ENCODE measurements at places on chromosomes 11 and 22.

- DNase-seq = no peak
Observed at GRCh38 chr11:12128301-12128751, 17.9 kb downstream of the MICAL2 start.

- no peak for DNase-seq
Observed at GRCh38 chr11:5967708-5968107, 586 bp downstream of the OR56A5 start.

GRCh38 chr11:86987679-86988078, 32.5 kb upstream of the FZD4 start:
- no peak for DNase-seq

GRCh38 chr11:13343067-13343466, 65.5 kb downstream of the BMAL1 start:
- DNase-seq = no peak

- DNase-seq = no peak
Observed at GRCh38 chr11:34243600-34244464, 114.0 kb downstream of the ABTB2 start.

DNA sequence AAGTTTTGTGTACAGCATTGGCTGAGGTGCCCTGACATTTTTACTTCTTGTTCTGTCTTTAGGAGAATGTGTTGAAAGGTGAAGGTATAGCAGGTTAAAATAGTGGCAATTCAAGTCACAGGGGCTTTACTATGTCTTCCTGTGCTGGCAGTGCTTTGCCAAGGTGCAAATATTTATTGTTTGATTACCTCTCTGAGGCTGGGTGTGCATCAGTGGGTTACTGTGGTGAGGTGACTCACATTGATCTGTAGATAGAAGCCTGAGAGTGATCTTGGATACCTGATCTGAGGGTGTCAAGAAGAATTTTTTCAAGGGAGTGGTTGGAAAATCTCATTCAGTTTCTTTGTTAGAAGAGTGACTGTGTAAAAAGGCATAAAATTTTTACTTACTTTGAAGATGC, 90.0 kb downstream of the ARHGAP42 start:
- no peak for DNase-seq

- no peak for DNase-seq
Observed at GRCh38 chr11:12019337-12019736, 10.9 kb upstream of the DKK3 start.

DNA sequence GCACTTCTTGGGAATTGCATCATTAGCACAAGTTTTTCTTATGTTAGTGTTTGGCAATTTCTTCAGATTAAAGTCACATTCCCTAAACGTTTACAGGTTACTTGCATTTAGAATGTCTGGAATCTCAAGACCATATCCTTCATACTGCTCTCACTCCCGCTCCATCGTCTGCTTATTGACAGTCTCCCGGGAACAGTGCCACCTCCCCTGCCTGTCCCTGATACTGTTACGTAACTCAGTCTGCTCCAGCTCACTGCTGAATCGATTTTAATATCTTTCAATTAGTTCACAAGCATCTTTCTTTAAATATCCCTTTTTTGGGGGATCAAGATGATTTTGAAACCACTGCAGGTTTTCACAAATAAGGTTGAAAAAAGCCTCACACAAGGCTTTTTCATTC, 48.2 kb downstream of the GLYATL2 start:
- no peak for DNase-seq

DNA sequence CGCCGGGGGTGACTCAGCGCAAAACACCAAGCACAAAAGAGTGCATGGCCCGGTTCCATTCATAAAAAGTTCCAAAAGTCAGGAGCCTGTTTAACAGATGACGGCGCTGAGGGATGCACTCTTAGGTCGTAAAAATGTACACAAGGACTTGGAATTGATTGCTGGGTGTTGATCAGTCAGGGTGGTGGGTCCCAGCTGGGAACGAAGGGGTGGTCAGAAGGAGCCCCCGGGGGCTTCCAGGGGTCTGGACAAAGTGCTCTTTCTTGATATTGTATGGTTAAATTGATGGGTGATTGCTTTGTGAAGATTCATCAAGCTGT, 20.7 kb downstream of the IFITM10 start:
- DNase-seq = no peak

DNA sequence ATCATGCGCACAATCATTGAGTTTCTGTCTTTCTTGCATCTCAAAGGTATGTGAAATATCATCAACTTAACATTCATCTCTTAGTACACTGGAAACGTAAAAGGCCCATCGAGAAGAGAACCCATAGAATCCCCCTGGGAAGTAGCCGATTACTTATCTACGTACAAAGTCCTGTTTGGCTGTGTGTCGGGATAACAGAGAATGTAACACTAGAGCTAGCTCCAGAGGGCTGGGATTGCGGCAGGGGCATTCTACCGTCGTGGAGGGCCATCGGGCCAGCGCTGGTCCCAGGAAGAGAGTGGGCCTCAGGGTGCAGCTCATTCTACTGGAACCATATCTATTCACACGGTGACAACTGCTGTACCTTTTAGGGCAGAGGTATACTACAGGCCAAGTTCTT, 4.5 kb downstream of the GAL start:
- DNase-seq = no peak

- no peak for DNase-seq
Observed at GRCh38 chr11:113593698-113594308, 112.3 kb downstream of the TMPRSS5 start.

DNA sequence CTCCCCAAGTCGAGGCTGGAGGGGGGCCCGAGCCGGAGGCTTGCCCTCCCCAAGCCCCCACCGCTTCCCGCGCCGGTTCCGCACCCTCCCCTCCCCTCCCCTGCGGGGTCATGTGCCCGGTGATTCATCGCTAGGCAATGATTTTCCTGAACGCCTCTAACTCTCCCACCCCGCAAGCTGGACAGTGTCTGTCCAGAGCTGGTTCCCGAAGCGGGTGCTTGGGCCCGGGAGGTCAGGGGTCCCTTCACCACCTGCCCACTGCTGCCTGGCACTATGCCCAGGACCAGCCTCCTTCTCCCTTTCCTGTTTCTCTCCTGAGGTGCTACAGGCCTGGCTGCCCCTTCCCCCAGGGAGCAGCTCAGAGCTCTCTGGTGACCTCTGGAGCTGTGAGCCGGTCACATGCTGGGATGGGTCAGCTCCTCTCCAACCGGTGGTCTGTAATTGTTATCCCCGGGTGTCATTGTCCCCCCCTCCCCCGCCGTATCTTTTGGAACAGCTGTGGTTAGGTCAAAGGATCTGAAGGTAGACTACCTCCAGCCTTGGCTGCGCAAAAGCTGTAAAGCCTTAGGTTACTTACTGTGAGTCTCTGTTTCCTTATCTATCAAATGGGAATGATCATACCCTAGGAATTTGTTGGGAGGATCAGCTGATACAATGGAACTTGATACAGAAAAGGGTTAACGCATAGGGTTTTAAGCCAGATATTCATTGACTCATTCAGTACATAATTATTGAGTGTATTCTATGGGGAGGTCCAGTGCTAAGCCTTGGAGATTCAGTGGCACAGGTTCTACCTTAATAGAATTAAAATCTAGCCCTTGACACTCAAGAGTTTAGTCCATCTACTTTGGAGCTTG, 753 bp downstream of the STX3 start:
- DNase-seq = no peak

DNA sequence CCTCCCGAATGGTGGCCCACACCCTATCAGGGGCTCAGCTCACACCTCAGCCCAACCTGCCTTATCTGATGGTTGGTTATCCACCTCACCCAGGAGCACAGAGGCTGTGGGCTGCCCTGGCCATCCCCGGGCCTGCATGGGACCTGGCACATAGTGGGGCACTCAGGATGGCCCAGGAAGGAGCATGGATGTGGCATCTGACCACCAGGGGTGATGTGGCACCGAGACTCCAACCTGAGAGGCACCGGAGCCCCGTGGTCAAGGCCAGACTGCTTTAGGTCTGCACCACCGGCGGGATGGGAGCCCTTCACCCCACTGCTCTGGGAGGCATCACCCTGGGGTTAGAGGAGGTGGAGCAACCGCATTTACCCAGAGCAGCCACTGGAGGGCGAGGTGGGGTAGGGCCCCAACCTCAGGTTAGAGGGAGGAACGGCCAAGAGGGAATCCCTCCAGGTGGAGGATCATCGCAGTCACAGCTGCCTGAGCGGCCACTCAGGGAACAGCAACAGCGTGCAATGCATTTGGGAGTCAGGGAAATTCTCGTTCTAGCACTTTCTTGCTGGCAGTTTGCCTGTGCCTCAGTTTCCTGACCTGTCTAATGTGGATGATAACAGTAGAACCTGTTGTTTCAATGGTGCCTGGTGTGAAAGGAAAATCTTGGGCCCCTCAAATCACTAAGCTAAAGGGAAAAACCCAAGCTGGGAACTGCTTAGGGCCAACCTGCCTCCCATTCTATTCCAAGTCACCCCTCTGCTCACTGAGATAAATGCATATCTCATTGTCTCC, 52.9 kb upstream of the CARS1 start:
- DNase-seq = peak; percentile 45

DNA sequence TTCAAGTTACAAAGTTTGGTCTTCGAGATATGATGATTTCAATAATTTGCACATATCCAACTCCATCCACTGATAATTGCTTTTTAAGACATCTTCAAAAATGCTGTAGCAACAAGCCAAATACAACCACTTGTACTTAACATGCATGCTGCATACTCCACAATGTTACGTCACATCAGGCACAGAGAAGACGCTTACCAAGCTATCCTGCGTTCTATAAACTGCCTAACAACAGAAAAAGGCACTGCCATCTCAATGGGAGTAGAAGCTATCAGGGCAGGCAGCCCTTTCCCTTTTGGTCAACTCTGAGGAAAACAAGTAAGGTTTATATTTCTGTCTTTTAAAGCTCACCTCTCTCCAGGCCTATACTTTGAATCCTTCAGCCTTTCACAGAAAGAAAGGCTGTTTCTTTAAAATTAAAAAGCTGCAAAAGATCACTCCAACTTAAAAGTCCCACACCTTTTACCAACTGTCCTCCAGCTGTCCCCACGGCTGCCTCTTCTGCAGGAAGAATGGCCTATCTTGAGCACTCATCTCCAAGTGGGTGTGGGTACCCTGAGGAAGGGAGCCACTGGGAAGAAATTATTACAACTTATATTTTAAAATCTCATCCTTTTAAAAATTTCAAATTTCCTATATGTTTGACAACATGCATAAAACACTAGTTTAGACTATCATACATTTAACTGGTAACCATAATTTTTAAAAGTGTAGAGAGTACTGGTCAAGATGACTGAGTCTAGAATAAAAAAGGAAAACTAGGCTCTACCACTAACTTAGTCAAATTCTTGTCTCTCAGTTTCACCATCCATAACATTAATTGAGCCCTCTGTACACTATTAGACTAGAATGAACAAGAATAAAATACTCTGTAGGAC, 14.5 kb downstream of the PHF21A start:
- no peak for DNase-seq

- no peak for DNase-seq
Observed at GRCh38 chr11:18394928-18395734, 768 bp downstream of the LDHA start.

DNA sequence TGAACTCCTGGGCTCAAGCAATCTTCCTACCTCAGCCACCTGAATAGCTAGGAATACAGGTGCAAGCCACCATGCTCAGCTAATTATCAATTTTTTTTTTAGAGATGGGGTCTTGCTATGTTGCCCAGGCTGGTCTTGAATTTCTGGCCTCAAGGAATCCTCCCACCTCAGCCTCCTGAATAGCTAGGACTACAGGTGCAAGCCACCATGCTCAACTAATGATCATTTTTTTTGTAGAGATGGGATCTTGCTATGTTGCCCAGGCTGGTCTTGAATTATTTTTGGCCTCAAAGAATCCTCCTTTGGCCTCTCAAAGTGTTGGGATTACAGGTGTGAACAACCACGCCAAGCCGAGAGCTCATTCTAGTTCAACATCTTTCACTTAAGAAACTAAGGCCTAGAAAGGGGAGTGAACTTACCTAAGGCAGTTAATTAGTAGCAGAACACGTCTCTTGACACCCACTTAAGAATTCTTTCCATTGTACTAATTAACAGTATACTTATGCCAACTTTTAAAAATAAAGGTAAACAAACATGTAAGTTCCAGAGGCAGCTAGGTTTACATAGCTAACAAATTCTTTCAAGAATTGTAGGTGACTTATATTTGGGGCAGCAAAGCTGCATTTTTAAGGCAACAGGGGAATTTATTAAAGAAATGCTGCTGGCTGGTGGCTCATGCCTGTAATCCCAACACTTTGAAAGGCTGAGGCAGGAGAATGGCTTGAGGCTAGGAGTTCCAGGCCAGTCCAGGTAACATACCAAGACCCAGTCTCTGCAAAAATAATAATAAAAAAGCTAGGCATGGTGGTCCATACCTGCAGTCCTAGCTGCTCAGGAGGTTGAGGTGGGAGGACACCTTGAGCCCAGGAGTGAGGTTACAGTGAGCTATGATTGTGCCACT, 9.6 kb downstream of the ZBED5 start:
- no peak for DNase-seq

- no peak for DNase-seq
Observed at GRCh38 chr22:44328762-44329161, 16.0 kb upstream of the SHISAL1 start.

GRCh38 chr11:125105926-125106325, 5.5 kb downstream of the TMEM218 start:
- DNase-seq = no peak

DNA sequence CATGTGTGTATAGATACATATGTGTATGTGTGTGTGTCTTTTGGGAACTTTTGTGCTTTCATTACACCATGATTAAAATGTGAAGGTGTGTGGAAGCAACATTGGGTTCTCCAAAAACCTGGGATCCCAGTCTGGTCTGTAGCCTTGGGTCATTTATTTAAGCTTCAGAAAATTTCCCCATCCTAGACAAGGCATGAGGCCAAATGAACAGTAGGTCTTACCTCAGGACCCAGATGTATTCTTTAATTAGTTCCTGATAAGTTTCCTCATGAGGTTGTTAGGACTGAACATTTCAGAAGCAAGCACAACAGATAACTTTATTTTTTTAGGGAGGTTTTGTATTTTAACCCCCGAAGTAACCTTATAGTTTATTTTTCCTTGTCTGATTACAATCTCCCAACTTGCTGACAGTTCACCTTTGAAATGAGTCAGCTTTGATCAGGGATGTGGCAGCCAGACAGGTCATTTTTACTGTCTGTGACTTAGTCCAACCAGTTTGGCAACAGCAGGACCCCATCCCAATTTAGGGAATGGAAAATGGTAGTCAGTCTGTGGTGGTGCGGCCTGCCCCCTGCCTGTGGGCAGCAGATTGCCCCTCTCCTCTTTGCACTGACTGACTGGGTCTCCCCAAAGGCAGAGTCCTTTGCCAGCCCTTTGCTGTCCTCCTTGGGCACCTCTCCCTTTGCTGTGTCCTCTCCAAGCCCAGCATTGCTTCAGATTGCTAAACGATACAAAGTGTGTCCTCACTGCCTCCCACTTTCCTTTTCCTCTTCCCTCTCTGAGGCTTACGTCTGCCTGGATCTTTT, 88.3 kb downstream of the NAV2 start:
- DNase-seq = no peak

- DNase-seq = no peak
Observed at GRCh38 chr11:95849087-95849825, 59.0 kb downstream of the CEP57 start.

Data from stimulated activated CD4-positive, alpha-beta T cell treated with anti-CD3 and anti-CD28 coated beads, Interleukin-12 subunit alpha, Interleukin-12 subunit beta, amount 100 ng/mL, for 48 hours (primary cell).